ENCODE measurements at places on chromosomes 7 and 10.

DNA sequence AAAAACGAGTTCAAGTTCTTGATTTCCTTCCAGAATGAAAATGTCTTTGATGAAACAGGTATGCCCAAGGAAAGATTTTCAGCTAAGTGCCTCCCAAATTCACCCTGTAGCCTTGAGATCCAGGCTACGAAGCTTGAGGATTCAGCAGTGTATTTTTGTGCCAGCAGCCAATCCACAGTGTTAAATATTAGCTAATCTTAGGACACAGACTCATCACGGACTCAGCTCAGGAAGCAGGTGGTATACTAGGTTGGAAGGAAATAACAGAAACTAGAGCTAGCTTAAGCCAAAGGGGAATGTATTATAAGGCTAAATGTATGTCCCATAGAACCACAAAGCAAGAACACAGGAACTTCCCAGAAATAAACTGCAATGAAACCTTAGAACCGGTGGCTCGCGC is 151.0 kb upstream of the PRSS1 start:
- DNase-seq: no peak

DNA sequence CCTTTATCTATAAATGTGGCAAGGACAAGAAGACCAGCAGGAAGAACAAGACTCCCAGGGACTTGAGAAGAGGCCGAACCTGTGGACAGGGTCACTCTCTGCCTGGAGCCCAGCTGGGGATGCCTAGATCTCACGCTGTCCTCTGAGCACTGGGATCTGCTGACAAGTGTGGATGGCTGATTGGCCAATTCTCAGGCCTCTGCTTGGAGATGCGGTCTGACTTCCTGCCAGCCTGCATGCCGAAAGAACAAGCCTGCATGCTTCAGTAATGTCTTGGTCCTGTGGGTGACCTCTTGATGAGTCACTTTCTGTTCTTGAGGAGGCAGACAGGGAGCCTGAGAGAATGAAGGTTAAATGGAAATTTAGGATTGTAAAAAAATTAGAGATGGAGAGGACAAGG is 84.7 kb downstream of the TMEM178B start:
- peak; percentile 67 for DNase-seq

DNA sequence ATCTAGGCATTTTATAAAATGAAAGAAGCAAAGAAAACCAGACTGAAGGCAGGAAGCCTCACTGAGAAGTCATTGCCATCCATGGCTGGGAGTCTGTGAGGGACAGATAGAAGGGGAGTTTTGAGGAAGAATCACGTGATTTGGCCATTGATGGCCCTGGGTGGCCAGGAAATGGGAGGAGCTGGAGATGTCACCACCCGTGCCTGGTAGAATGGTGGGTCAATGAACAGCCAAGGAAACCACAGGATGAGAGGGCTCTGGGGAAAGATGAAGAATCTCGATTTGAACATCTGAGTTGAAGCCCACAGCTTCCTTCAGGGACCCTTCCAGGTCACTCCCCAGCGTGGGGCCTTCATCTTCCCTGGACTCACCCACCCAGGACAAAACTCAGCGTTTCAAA is 103.3 kb upstream of the CHST15 start:
- no peak for DNase-seq

- no peak for DNase-seq
Observed at GRCh38 chr7:95324431-95324830, at the start of gene PON1. Gene PON1 (minus strand): TSS chr7:95324532. CDS start chr7:95324475, 57 bp downstream.

All from GOT3 (cell line).